Suppressor macrophage (primary cell): ENCODE measurements at places on chromosomes 16 and 17.

- DNase-seq = no peak
Observed at GRCh38 chr16:15399317-15399716, 3.8 kb downstream of the MPV17L start.

DNA sequence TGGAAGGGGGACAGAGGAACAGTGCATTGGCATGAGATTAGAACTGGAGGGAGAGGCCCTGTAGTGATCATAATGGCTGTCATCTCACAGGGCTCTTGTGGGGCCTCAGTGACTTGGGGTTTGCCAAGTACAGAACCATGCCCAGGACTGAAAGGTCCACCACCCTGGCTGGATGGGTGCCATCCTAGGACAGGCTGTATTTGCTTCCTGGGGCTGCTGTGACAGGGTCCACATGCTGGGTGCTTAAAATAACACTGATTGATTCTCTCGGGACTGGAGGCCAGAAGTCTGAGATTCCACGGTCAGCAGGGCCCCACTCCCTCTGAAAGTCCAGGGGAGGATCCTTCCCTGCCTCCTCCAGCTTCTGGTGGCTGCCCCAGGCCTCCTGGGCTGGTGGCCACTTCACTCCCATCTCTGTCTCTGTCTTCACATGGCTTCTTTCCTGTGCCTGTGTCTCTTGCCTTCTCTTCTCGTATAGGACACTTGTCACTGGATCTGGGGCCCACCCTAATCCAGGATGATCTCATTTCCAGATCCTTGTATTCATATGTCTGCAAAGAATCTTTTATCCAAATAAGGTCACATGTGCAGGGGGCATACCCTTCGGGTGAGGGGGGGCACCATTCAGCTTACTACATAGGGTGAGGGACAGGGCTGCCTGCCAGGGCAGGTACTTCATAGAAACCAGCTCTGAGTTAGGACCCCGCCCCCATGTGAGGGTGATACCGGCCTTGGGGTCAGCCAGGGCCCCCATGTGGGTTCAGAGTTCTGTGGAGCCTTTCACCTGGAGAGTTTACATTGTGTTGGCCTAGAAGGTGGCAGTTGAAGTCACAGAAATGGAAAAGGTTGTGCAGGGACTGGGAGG lies 52.6 kb downstream of the USP22 start:
- DNase-seq = no peak

DNA sequence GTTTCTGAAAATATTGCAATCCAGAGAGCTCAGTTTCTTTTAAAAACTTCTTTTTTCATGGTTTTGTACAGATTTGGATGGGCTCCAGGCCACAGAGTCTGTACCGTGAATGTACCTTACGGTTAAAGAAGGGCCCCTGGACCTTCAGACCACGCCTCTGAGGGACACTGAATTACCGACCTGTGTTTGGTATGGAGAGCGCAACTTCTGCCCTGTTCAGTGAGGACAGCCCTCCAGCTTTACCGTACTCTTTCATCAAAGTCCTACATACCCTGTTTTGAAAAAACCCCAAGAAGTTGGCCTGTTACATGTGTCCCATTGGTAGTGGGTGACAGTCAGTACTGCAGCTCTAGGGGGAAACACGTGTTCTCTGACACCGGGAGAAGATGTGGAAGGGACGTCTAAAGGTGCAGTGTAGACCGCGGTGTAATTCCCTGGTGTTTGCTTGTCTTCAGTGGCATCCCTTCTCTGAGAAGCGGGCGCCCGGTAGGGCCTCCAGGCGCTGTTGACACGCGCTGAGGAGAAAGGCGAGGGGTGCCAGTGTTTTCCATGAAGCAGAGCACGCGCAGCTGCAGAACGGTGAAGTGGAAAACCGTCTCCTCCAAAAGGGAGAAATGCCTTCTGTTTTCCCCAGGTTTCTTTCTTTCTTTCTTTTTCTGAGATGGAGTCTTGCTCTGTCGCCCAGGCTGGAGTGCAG lies 6.2 kb downstream of the PGS1 start:
- peak; percentile 27 for DNase-seq

- no peak for DNase-seq
Observed at GRCh38 chr17:3221850-3222249, 14.4 kb downstream of the OR1A1 start.

- peak; percentile 72 for DNase-seq
Observed at GRCh38 chr17:43769426-43769825, 9.4 kb downstream of the DUSP3 start.

DNA sequence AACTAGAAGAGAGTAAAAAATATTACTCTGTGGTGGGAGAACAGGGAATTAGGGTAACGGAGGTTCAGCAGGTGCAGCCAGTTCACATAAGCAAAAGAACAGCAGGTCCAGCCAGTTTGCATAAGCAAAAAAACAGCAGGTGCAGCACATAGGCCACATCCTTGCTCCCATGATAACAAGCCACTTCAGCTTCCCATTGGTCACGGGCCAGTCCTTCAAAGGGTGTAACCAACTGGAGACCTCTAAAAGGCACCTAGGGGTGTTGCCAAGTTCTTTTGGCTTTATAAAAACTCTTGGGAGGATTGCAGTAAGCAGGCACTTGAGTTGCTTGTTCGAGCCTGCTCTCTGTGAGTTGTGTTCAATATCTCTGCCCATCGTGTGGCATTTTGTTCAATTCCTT lies 488.1 kb downstream of the XYLT1 start:
- no peak for DNase-seq

DNA sequence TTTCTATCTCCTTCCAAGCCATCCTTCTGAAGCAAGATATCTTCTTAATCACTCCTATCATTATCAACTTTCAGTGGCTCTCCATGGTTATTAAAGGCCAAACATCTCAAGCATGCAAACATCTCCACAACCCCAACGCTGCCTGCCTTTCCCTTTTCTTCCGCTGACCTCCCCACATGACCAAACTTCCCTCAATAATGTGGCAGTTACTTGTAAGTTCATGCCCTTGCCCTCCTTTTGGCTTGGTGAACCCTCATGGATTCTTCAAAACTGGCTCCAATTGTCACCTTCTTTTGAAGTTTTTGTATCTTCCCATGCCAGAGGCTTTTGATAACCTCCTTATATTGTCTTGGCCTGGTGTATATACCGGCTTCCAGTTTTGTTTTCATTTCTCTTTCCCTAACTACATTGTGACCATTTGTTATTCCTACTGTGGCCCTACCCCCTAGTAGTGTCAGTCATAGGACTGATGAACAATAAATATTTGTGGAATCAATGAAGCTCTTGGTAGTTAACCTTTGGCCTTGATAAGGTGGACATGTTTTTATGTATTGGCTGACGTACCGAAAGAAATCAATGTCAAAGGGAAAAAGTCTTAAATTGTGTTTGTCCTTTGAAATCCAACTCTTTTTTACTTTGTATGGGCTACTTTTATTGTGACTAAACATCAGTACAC lies 19.9 kb upstream of the SMIM36 start:
- no peak for DNase-seq

- no peak for DNase-seq
Observed at GRCh38 chr16:84763629-84764028, 56.2 kb upstream of the CRISPLD2 start.

DNA sequence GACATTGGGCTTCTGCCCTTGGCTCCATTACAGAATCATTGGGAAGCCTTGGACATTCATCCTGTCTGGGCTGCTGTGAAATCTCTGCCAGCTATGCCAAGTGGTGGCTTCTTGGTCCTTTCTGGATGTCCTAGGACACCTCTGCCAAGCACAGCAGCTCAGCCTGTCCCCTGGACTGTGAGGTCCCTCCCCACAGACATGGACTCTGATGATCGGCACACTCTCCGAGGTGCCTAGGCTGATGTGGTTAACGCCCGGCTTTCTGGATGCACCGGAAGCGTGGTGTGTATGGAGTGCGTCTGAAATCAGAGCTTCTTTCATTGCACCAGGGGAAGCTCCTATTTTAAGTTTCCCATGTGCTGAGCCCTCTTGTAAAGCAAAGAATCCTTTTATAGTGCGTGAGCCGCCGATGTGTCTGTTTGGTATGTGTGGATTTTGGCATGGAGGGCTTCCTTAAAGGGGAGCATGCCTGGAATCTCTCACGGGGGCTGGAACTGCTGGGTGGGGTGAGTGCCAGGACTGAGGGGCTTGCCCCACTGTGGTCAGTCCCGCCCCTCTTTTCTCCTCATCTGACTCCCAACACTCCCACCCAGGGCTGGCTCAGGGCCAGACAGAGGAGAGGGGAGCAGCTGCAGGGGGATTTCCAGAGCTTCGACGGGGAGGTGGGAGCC lies 7.0 kb upstream of the ARHGAP23 start:
- DNase-seq = no peak

GRCh38 chr16:46850619-46851555 lies 19.9 kb upstream of the C16orf87 start:
- no peak for DNase-seq

- no peak for DNase-seq
Observed at GRCh38 chr17:75542229-75542628, 16.7 kb downstream of the LLGL2 start.

DNA sequence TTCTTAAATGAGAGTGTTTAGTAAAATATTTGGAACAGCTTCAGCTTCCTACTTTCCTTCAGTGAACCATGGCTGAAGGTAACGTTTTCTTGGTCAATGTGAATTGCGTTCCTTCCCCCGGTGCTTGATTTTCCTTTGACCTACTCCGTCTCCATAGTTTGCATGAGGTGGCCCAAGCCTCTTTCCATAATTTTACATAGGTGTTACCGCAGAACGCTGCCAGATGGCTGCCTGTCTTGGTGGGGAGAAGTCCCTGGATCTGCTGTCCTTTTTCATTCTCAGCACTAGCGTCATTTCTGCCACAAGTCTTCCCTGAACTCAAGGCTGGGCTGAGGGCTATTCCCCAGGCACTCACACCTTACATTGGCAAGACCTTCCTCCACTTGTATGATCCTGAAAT lies 178.4 kb downstream of the PRKCA start:
- DNase-seq = no peak

GRCh38 chr16:83066011-83066410 lies 439.2 kb downstream of the CDH13 start:
- DNase-seq = no peak

GRCh38 chr17:75041656-75042280 lies 5.0 kb downstream of the ATP5PD start:
- no peak for DNase-seq

- no peak for DNase-seq
Observed at GRCh38 chr16:18062713-18063112, 273.8 kb downstream of the NPIPA8 start.

DNA sequence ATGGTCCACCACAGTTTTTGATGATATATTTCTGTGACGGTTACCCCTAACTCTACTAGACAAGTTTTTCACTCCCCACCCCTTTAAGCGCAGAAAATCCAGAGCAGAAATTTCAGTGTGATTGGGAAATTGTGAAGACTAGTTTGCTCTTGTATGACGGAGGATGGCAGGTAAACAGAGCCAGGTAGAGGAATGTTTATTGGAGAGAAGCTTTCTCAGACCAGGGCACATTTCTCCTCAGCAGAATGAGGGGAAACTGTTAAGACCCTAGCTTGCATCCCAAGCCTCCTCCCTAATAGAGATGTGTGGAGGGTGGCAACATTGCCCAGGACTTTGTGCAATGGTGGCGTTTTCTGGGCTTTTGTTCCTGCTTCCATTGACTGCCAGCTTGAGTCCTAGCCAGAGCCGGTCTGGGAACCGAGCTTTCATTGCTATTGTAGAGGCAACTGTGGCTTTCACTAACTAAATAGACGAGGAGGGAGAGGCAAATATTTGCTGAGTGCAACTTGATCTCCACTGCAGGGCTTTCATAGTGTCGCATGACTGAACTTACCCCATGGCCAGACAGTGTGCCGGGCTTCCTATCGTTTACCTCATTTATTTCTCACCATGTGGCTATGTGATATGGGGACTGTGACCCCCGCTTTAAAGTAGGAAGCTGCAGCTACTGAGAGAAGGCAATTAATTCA lies 159.6 kb upstream of the MPHOSPH6 start:
- no peak for DNase-seq

- peak; percentile 66 for DNase-seq
Observed at GRCh38 chr16:84648595-84649510, 542 bp downstream of the KLHL36 start.

DNA sequence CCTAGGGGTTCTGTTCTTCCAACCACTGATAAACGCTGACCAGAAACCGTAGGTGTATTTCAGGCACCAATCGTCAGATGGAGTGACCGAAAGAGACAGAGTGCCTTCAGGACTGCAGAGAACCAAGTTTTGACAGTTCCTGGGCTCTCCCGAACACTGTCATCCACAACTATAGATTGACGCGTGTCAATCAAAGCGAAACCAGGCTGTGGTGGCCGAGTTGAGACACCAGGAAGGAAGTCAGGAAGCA lies 11.9 kb upstream of the AURKB start:
- DNase-seq = peak; percentile 87

DNA sequence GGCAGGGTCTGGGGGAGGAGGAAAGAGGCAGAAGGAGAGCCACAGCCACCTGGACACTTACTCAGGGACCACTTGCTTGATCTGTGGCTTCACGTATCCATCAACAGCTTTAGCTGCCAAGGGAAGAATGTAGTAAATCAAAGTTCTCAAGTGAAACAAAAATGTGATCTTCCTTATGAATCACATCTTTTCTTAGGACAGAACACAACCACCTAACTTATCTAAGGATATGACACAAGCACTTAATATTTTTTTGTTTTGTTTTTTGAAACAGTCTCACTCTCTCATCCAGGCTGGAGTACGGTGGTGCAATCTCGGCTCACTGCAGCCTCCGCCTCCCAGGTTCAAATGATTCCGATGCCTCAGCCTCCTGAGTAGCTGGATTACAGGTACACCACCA lies 8.4 kb upstream of the GHDC start:
- no peak for DNase-seq

DNA sequence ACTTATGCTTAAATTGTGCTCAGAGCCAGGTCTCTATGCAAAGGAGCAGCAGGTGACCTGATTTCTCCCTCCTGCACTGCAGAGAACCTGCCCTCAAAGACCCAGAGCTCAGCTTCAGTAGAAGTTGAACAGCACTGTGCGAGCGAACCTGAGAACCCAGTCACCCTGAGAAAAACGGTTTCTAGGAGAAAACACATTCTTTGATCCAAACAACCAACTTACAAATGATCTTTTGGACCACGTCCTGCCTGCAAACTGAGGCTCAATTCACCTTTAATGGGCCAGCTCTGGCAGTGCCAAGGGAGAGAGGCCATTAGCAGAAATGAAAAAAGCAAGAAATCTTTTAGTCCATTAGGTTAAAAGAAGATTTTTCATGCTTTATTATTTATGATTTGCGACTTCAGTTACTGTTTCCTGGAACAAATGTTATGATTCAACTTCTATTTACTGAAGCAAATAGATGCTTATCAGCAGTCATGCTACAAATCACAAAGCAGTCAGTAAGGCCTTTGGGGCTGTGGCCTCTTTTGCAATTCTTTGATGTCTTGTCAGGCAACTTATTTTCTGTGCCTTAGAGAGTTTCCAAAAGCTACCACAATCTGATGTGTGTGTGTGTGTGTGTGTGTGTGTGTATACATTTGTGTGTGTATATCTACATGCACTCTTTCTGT lies 65.7 kb upstream of the LRRC37A3 start:
- peak; percentile 79 for DNase-seq

DNA sequence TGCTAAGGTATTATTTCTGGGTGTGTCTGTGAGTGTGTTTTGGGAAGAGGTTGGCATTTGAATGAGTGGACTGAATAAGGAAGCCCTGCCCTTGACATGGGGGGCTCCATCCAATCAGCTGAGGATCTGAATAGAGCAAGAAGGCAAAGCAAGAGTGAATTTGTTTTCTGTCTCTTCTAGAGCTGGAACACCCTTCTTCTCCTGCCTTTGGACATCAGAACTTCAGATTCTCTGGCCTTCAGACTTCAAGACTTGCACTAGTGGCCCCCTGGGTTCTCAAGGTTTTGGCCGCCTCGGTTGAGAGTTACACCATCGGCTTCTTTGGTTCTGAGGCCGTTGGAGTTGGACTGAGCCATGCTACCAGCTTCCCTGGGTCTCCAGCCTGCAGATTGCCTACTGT lies 448.6 kb downstream of the SHISA9 start:
- DNase-seq = no peak
